ENCODE measurements at places on chromosomes 6 and 20. TPM values are rescaled to one million over a fixed set of nuclear protein-coding genes. Genes with fewer than 3 reads are reported as not detected.

SUPT3H gene
- total RNA-seq = 4.6 TPM

DEFB127 gene
- not detected for total RNA-seq

OTOR gene
- total RNA-seq = not detected

NCOA5 gene
- total RNA-seq = 20.8 TPM

STMND1 gene
- total RNA-seq = not detected

FOXA2 gene
- 16.4 TPM for total RNA-seq

ROS1 gene
- total RNA-seq = 0.13 TPM

PPP1R16B gene
- total RNA-seq = 0.12 TPM

CALHM5 gene
- 0.04 TPM for total RNA-seq

TMC2 gene
- not detected for total RNA-seq

ILRUN gene
- total RNA-seq = 32.4 TPM

F13A1 gene
- total RNA-seq = not detected

FLRT3 gene
- 2.2 TPM for total RNA-seq

TREM1 gene
- 0.14 TPM for total RNA-seq

GNRH2 gene
- 0.12 TPM for total RNA-seq

LINC00237 gene
- not detected for total RNA-seq

RIPPLY2 gene
- total RNA-seq = 0.46 TPM

RIMS1 gene
- total RNA-seq = not detected

PCED1A gene
- 30.2 TPM for total RNA-seq

PIM1 gene
- 19.4 TPM for total RNA-seq

TMEM14C gene
- total RNA-seq = 158 TPM

EEF1E1 gene
- 61.2 TPM for total RNA-seq

WFDC13 gene
- not detected for total RNA-seq

BEND6 gene
- 1.4 TPM for total RNA-seq

TUBB1 gene
- 0.02 TPM for total RNA-seq

MACROD2 gene
- 0.74 TPM for total RNA-seq

JAG1 gene
- 32.8 TPM for total RNA-seq

CCR6 gene
- total RNA-seq = 0.07 TPM

Data from A549 treated with CORT108297 at 1 μM for 4 hours (cell line).